ENCODE measurements at places on chromosomes 5 and 9. TPM values are rescaled to one million over a fixed set of nuclear protein-coding genes. Genes with fewer than 3 reads are reported as not detected.

UGT3A1 gene
- not detected for total RNA-seq

SPINK1 gene
- not detected for total RNA-seq

YIPF5 gene
- total RNA-seq = 92.9 TPM

PCDHB15 gene
- 0.17 TPM for total RNA-seq

CTNND2 gene
- total RNA-seq = not detected

DMAC1 gene
- 10.1 TPM for total RNA-seq

IDNK gene
- total RNA-seq = 3.0 TPM

PCA3 gene
- not detected for total RNA-seq

ZBTB26 gene
- total RNA-seq = 2.5 TPM

ANKRD55 gene
- total RNA-seq = not detected

SPINK7 gene
- total RNA-seq = not detected

NR5A1 gene
- not detected for total RNA-seq

BRD3 gene
- total RNA-seq = 9.2 TPM

INSL4 gene
- total RNA-seq = not detected

NMUR2 gene
- not detected for total RNA-seq

LCP2 gene
- total RNA-seq = not detected

FOXD4L5 gene
- not detected for total RNA-seq

SAXO1 gene
- not detected for total RNA-seq

PCDHGA2 gene
- 0.50 TPM for total RNA-seq

SYK gene
- total RNA-seq = not detected

NMRK1 gene
- 13.4 TPM for total RNA-seq

PAIP1 gene
- total RNA-seq = 81.2 TPM

GABRB2 gene
- total RNA-seq = not detected

JAKMIP2 gene
- 14.1 TPM for total RNA-seq

All from bronchus fibroblast of lung (primary cell).